Left kidney (tissue), 8 donors: ENCODE measurements at places on chromosomes 5 and 9. TPM values are rescaled to one million over a fixed set of nuclear protein-coding genes. Genes with fewer than 3 reads are reported as not detected.

NME5 gene
- polyA plus RNA-seq, result 31.8 TPM

SLC6A7 gene
- 0.12 TPM for polyA plus RNA-seq

DMRTA1 gene
- 1.4 TPM for polyA plus RNA-seq

DMGDH gene
- polyA plus RNA-seq, result 23.9 TPM

KIF4B gene
- polyA plus RNA-seq, result 0.28 TPM

PCDHAC1 gene
- polyA plus RNA-seq, result 0.13 TPM

TEK gene
- 34.4 TPM for polyA plus RNA-seq

HAPLN1 gene
- 9.7 TPM for polyA plus RNA-seq

CBY3 gene
- polyA plus RNA-seq, result 0.30 TPM

GRCh38 chr5:130740047-130740569, 424.9 kb downstream of the HINT1 start:
- DNase-seq, result no peak

DNA sequence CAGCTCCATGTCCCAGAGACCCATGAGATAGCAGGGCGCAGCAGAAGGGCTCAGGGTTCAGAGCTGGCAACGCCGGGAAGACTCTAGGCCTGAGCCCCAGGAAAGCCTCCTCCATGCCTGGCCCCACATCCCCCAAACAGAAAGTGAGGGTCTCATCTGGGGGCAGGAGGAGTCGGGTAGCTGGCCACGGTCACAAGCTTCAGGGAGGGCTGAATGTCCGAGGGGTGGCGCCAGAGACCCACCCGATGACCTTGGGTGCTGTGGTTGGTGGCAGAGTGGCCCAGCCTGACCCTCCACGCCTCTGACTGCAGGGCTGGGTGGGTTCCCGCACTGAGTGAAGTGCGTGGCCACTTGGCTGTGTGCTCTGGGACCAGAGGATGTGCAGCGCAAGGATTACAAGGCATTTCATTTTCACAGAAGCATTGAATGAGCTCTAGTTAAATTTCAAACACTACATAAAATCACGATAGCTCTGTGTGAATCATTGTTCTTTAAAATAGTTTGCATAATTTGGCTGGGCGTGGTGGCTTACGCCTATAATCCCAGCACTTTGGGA, 3.0 kb downstream of the C8G start:
- no peak for DNase-seq

DNA sequence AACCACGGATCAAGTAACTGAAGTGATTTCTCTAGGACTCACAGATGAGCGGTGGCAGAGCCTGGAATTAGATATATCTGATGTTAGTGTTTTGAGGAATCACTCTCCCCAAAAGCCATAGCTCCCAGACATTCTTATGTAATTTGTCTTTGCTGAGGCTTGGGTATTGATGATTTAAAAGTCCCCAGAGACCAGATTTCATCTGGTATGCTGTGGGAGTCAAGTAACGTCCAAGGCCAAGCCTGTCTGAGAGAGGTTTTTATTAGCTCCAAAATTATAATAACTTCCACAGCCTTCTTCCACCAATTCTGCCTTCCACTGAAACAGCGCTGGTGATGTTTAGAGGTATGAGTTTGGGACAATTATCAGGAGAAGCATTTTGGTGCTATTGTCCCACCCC, 21.3 kb upstream of the KCNIP1 start:
- no peak for DNase-seq

GRCh38 chr5:93433422-93433821, 147.6 kb downstream of the NR2F1-AS1 start:
- DNase-seq, result no peak

DNA sequence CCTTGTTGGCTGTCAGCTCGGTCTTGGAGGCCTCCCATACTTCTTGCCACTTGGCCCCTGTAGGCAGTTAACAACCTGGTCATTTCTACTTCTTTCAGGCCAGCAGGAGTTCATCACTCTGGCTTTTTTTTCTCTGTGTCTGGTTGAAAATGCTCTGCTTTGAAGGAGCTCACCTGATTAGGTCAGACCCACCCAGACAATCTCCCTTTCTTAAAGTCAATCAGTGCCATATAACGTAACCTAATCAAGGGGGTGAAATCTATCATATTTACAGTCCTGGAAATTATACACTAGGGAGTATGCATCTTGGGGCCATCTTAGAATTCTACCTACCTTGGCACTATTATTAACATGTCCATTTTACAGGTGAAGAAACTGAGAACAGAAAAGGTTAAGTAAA, 155.4 kb downstream of the SREK1 start:
- no peak for DNase-seq

DNA sequence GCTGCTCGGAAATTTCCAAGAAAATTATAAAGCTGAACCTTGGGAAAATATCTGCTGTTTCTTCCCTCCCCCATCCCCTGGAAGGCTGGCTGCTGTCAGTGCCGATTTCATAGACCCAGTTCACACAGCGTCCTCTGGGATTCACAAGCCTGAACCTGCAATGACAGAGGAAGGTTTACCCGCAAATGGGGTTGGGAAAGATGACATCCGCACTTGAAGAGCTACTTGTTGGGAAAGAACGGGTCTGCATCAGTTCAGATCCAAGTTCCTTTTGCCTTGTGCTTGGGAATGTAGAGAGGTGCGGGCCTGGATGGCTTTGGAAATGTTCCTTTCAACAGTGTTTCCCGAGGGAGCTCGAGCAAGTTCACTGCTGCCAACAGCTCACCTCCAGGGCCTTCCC, 13.9 kb downstream of the PCDH12 start:
- no peak for DNase-seq

DNA sequence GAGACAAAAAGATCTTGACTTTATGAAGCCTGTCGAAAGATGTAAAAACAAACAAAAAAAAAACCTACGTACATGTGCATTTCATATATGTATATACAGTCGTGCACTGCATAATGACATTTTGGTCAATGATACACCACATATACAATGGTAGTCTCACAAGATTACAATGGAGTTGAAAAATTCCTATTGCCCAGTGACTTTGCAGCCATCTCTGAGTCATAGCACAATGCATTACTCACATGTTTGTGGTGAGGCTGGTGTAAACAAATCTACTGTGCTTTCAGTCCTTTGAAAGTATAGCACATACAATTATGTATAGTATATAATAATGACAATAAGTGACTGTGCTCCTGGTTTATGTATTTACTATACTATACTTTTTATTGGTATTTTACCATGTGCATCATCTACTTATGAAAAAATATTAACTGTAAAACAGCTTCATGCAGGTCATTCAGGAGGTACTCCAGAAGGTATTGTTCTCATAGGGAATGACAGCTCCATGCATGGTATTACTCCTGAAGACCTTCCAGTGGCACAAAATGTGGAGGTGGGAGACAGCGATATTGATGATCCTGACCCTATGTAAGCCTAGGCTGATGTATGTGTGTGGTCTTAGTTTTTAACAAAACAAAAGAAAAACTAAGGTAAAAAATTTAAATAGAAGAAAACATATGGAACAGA, 73.7 kb upstream of the FST start:
- DNase-seq, result no peak

GRCh38 chr9:136283291-136284235, 20.3 kb downstream of the CCDC187 start:
- DNase-seq, result peak; percentile 72

GRCh38 chr9:107750741-107751566, 261.4 kb upstream of the KLF4 start:
- DNase-seq, result no peak

DNA sequence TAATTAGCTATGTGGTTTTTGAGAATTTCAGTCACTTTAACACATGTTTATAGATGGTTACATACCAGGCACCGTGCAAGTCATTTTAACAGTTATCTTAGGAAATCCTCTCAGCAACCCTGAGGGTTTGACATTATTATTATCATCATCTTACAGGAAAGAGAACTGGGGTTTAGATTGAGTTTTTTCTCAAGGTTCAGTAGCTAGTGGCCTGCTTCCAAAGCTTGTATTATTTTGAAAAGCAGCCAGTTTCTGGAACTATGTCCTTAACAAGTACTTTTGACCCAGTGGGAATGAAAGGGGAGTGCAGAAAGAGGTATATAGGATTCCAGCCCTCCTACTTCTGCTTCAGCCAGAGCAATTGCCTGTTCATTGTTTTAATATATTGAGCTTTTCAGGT, 157.5 kb downstream of the COMMD10 start:
- no peak for DNase-seq

DNA sequence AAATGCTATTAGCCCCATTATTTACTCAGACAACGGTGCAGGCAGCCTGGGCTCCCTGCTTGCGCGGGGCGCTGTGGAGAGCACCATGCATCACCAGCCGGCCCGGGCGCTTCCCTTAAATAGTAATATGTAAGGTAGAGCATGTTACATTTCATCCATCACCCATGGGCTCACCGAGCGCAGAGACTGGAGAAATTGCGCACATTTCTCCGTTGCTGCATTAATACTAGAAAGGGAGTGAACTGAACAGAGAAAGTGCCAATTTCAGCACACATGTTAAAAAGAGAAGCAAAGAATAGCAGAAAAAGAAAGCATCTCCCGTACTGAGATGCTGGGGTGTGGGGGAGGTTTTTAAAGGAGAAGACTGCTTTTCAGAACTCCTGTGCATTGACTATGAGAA, 400.3 kb downstream of the ZSWIM6 start:
- no peak for DNase-seq

DNA sequence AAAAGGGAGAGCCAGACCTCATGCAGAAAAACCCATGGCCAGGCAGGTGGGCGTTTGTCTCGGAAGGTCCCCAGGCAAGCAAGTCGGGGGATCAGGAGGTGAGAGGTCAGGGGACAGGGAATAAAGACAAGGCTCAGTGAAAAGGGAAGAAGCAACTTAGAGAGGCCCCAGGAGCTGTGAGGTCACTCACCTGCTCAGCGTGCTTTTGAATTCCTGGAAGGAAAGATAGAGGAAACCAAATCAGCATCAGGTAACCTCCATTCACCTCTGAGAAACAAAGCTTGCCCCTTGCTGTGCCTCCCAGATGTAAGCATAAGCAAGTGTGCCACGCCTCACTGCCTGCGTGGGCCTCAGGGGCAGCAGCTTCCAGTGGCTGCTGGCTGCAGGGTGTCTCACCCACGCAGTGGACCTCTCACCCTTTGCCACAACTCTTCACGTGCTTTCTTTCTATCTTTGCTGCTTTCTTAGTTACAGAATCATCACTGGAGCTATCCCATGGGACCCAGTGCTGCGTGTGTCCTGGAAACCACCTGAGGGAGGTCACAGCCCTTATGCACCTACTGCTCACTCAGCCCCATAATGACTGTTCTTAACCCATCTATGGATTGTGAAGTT, 6.0 kb downstream of the TRIM7 start:
- DNase-seq, result no peak

GRCh38 chr5:58886315-58887207, 303.7 kb downstream of the RAB3C start:
- DNase-seq, result peak; percentile 57

- DNase-seq, result no peak
These were observed 10.6 kb downstream of the TRAF1 start for GRCh38 chr9:120915854-120916470.

GRCh38 chr9:32516241-32516640, 9.8 kb downstream of the RIGI start:
- DNase-seq, result no peak

GRCh38 chr5:161380486-161380885, 166.0 kb downstream of the GABRB2 start:
- no peak for DNase-seq

DNA sequence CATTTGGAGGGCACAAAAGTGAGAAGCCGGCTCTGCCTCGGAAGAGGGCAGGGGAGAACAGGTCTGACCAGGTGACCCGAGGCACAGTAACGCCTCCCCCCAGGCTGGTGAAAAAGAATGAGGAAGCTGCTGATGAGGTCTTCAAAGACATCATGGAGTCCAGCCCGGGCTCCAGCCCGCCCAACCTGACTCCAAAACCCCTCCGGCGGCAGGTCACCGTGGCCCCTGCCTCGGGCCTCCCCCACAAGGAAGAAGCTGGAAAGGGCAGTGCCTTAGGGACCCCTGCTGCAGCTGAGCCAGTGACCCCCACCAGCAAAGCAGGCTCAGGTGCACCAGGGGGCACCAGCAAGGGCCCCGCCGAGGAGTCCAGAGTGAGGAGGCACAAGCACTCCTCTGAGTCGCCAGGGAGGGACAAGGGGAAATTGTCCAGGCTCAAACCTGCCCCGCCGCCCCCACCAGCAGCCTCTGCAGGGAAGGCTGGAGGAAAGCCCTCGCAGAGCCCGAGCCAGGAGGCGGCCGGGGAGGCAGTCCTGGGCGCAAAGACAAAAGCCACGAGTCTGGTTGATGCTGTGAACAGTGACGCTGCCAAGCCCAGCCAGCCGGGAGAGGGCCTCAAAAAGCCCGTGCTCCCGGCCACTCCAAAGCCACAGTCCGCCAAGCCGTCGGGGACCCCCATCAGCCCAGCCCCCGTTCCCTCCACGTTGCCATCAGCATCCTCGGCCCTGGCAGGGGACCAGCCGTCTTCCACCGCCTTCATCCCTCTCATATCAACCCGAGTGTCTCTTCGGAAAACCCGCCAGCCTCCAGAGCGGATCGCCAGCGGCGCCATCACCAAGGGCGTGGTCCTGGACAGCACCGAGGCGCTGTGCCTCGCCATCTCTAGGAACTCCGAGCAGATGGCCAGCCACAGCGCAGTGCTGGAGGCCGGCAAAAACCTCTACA, 11.8 kb downstream of the QRFP start:
- no peak for DNase-seq

GRCh38 chr5:2149195-2149539, 266.4 kb upstream of the IRX4 start:
- DNase-seq, result no peak

- DNase-seq, result no peak
These were observed 244.7 kb downstream of the SEMA5A start for GRCh38 chr5:9301200-9301599.

GRCh38 chr5:176173647-176174046, 64.6 kb upstream of the SIMC1 start:
- DNase-seq, result no peak

- DNase-seq, result no peak
These were observed 18.2 kb downstream of the PPP2R2B start for GRCh38 chr5:146860213-146860893.

DNA sequence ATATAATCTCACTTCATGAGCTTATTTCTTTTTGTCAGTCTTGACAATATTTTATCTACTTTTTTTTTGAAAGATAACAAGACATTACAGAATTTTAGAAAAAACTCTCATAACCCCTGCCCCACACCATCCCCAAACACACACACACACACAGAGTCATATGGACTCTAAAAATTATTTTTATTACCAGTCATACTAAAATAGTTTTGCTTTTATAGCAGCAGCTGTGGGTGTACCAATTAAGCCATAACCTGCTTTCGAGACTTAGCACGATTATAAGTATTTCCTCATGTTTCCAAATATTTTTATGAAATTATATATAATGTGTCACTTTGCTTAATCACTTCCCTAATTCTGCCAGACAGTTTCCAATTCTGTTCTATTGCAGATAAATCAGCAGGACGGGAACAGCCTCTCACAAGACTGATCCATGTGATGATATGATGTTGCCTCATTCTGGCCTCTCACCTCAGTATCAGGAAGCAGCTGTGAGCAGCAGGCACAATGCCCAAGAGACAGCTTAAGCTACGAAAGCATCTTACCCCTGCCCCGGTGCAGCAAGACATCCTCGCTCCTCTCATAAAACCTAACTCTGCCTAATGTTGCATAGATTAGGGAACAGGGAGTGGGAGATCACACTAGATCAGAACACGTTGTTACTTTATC, 7.0 kb downstream of the PDCL start:
- DNase-seq, result no peak

- DNase-seq, result no peak
These were observed 233.5 kb downstream of the FRMD3 start for GRCh38 chr9:83304686-83305085.

GRCh38 chr9:35569206-35569605, 35.9 kb upstream of the TESK1 start:
- DNase-seq, result no peak

GRCh38 chr5:77904362-77904761, 128.2 kb upstream of the TBCA start:
- DNase-seq, result no peak

- no peak for DNase-seq
These were observed 44.4 kb downstream of the RAD50 start for GRCh38 chr5:132601071-132601728.
